ENCODE measurements at places on chromosomes 16 and 17. TPM values are rescaled to one million over a fixed set of nuclear protein-coding genes. Genes with fewer than 3 reads are reported as not detected.

DNA sequence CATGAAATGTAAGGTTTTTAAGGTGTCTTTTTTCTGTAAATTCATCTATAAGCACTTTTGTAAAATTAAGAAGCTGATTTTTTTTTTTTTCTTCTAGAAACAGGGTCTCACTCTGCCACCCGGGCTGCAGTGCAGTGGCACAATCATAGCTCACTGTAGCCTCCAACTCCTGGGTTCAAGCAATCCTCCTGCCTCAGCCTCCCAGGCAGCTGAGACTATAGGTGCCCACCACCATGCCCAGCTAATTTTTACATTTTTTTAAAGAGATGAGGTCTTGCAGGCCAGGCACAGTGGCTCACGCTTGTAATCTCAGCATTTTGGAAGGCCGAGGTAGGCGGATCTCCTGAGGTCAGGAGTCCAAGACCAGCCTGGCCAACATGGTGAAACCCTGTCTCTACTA lies 4.5 kb upstream of the CYB5B start:
- peaks cover 18% of the 10 kb centered on the region for H3K4me1 ChIP-seq
- no peak for DNase-seq
- H3K36me3 ChIP-seq = no peaks in the 10 kb centered on the region
- H3K27me3 ChIP-seq = no peaks in the 10 kb centered on the region
- no peak overlapping the region for H3K4me3 ChIP-seq

DNA sequence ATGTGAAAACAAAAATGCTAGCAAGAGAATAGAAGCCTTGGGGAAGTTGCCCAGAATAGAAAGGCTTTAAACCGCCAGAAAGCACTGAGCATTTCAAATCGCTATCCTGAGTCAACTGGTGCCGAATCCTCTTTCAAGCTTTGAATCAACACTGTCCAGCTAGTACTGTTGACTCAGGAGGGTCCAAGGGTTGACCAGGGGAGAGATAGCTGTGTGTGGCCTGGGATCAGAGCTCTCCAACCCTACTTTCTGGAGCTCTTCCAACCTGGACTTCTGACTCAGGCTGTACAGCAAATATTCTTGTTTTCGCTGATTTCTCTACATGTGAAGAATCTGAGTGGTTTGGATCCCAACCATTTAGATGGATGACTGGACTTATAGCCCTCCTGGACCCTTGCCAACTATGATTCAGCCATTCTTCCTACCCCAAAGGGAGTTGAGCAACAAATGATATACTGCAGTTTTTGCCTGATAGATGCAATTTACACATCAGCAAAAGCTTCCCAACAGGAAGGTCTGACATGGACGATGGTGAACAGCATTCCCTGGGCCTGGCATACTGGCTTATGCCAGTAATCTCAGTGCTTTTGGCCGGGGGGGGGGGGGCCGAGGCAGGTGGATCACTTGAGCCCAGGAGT lies 154.0 kb upstream of the SDK2 start:
- no peak overlapping the region for H3K4me3 ChIP-seq
- no peak overlapping the region for H3K27ac ChIP-seq
- peaks cover 5% of the 10 kb centered on the region for H3K27me3 ChIP-seq
- DNase-seq = no peak

DNA sequence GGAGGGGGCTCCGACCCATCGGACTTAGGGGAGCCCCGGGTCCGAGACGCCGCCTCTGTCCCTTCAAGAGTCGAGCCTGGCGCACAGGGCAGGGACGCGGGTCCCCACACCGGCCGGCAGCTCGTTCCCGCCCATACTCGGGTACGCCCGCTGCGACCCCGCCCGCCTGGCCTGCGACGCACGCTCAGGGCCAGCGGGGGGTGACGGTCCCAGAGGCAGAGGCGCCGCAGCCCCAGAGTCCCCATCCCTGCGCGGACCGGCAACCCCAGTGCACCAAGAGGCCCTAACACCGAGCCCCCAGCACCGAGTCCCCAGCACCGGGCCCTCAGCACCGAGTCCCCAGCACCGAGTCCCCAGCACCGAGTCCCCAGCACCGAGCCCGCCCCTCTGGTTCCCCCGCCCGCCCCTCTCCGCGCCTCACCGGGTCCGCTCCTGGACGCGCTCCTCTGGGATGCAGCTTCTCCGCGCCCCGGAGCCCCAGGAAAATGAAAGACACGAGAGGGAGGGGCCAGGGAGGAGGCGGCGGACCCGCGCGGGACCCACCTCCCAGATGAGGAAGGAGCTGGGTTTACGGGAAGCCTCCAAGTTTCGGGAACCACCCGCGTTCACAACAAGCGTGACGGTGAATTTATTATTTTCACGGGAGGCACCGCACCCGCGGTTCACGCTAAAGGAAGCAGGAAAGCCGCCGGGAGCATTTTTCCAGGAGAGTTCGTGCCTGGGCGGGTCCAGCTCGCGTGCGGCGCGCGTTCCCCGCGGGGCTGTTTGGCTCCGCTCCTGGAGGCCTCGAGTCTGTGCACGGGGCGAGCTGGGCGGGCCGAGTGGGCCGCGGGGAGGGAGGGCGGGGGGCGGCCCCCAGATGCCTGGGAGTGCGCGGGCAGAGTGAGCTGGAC lies at the start of gene SECTM1:
TSS of gene SECTM1 (minus strand) at position 488 of the 893 bp plus-strand sequence. CDS start 6,526 bp downstream, outside the sequence.
- no peaks in the 10 kb centered on the region for H3K36me3 ChIP-seq
- peak within 1 kb of the TSS; percentile 73 for H3K4me3 ChIP-seq
- no peaks in the 10 kb centered on the region for H3K27me3 ChIP-seq
- H3K27ac ChIP-seq = peak within 1 kb of the TSS; percentile 88
- DNase-seq = peak; percentile 91

GRCh38 chr17:9446528-9446927 lies 129.1 kb downstream of the STX8 start:
- DNase-seq = no peak
- H3K36me3 ChIP-seq = no peaks in the 10 kb centered on the region
- peaks cover 12% of the 10 kb centered on the region for H3K4me1 ChIP-seq
- no peak overlapping the region for H3K4me3 ChIP-seq
- H3K27me3 ChIP-seq = no peaks in the 10 kb centered on the region

- peaks cover 11% of the 10 kb centered on the region for H3K27me3 ChIP-seq
- H3K4me1 ChIP-seq = peaks cover 24% of the 10 kb centered on the region
- H3K36me3 ChIP-seq = no peaks in the 10 kb centered on the region
Measured at GRCh38 chr16:59169168-59169567, 435.1 kb upstream of the GOT2 start.

- H3K4me3 ChIP-seq = peak overlapping the region; percentile 94
- H3K27me3 ChIP-seq = no peaks in the 10 kb centered on the region
- peaks cover 5% of the 10 kb centered on the region for H3K36me3 ChIP-seq
- peak overlapping the region; percentile 96 for H3K27ac ChIP-seq
- peaks cover 84% of the 10 kb centered on the region for H3K4me1 ChIP-seq
Measured at GRCh38 chr17:77451245-77451893, 310.6 kb downstream of the SEC14L1 start.

DNA sequence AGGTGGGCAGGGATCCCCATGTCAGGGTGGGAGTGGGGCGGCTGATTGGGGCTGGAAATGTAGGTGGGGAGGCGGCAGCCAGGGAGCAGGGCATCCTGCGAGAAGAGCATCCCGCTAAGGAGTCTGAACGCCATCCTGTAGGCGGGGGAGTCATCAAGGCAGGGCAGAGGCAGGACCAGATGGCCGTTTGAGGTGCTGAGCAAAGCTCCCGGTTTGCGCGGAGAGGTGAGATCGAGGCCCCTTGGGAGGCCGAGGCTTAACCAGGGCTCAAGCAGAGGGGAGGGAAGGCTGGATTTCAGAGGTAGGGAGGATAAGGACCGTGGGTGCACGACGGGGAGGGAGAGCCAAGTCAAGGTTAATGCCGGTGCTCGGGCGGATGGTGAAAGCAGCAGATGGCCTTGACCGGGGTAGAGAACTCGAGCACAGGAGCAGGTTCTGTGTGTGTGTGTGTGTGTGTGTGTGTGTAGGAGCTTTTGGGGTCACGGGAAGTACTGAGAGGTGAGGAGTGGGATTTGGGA lies 472 bp upstream of the NME2 start:
- no peak for DNase-seq
- peaks cover 26% of the 10 kb centered on the region for H3K4me1 ChIP-seq
- peak overlapping the region; percentile 91 for H3K4me3 ChIP-seq
- no peaks in the 10 kb centered on the region for H3K27me3 ChIP-seq
- peaks cover 31% of the 10 kb centered on the region for H3K36me3 ChIP-seq

GRCh38 chr17:35795871-35796265 lies 427 bp upstream of the MMP28 start:
- H3K27me3 ChIP-seq = peaks cover 33% of the 10 kb centered on the region
- no peaks in the 10 kb centered on the region for H3K36me3 ChIP-seq
- peaks cover 25% of the 10 kb centered on the region for H3K4me1 ChIP-seq
- peak overlapping the region; percentile 66 for H3K4me3 ChIP-seq
- DNase-seq = no peak

GRCh38 chr16:70396246-70396904 lies 42.5 kb downstream of the ST3GAL2 start:
- no peak overlapping the region for H3K4me3 ChIP-seq
- peaks cover 21% of the 10 kb centered on the region for H3K36me3 ChIP-seq
- DNase-seq = no peak
- no peaks in the 10 kb centered on the region for H3K27me3 ChIP-seq

- no peak overlapping the region for H3K4me3 ChIP-seq
- peaks cover 41% of the 10 kb centered on the region for H3K36me3 ChIP-seq
- H3K27ac ChIP-seq = no peak overlapping the region
- H3K4me1 ChIP-seq = peaks cover 15% of the 10 kb centered on the region
Measured at GRCh38 chr17:58089111-58089510, 5.9 kb downstream of the DYNLL2 start.

GRCh38 chr16:19108409-19109287 lies 5.1 kb upstream of the ITPRIPL2 start:
- no peaks in the 10 kb centered on the region for H3K36me3 ChIP-seq
- peaks cover 22% of the 10 kb centered on the region for H3K4me1 ChIP-seq
- H3K4me3 ChIP-seq = no peak overlapping the region
- no peak overlapping the region for H3K27ac ChIP-seq
- H3K27me3 ChIP-seq = no peaks in the 10 kb centered on the region
- DNase-seq = no peak

- H3K27ac ChIP-seq = peak overlapping the region; percentile 59
- no peaks in the 10 kb centered on the region for H3K27me3 ChIP-seq
- DNase-seq = no peak
- H3K4me1 ChIP-seq = peaks cover 69% of the 10 kb centered on the region
- no peak overlapping the region for H3K4me3 ChIP-seq
Measured at GRCh38 chr16:89453501-89454321, 36.6 kb downstream of the ANKRD11 start.

- DNase-seq = no peak
- H3K4me3 ChIP-seq = no peak overlapping the region
- peaks cover 2% of the 10 kb centered on the region for H3K36me3 ChIP-seq
- H3K4me1 ChIP-seq = peaks cover 11% of the 10 kb centered on the region
Measured at GRCh38 chr17:34276826-34277225, 6.8 kb downstream of the CCL7 start.

DNA sequence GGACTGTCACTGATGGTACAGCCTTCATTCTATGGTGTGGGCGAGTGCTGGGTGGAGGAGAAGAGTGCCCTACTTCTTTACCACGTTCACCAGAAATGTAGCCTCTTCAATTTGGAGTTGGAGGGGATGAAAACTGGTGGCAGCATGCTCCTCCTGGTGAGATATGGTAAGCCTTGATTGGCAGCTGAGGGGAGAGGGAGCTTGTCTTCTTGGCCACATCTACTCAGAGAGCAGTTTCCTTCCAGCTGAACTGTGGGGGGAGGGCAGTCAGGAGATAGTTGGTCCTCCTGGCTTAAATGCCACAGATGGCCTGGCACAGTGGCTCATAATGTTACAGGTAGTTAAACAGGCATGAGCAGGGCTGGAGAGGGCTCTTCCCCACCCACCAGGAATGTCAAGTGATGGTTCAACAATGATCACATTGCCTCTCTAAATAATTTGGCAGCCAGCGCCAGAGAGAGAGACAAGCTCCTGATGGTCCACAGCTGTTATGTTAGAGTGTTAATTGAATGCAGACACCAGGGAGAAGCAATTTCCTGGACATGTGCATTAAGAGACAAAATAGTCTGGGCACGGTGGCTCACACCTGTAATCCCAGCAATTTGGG lies 9.0 kb upstream of the MAPK3 start:
- H3K36me3 ChIP-seq = no peaks in the 10 kb centered on the region
- H3K27me3 ChIP-seq = peaks cover 6% of the 10 kb centered on the region
- no peak overlapping the region for H3K27ac ChIP-seq
- no peak overlapping the region for H3K4me3 ChIP-seq
- peaks cover 1% of the 10 kb centered on the region for H3K4me1 ChIP-seq

- no peak overlapping the region for H3K27ac ChIP-seq
- peaks cover 31% of the 10 kb centered on the region for H3K36me3 ChIP-seq
- no peak overlapping the region for H3K4me3 ChIP-seq
Measured at GRCh38 chr16:53175118-53175517, 120.3 kb downstream of the CHD9 start.

DNA sequence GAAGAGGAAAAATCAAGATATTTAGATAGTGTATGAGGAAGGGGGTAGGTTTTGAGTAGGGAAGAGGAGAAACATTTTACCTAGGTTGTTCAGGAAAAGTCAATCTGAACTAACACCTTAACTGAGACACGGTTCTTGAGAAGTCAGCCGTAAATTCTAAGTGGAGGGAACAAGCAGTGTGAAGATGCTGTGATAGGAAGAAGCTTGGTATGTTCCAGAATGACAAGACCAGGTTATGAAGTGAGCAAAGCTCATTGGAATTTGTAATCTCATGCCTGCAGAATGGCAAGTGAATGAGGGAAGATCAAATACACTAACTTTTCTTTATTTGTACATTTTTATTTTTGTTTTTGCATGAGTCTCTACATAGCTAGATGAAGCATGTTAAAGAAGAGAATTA lies 307.6 kb downstream of the ZFHX3 start:
- no peak overlapping the region for H3K4me3 ChIP-seq
- H3K36me3 ChIP-seq = no peaks in the 10 kb centered on the region
- no peak overlapping the region for H3K27ac ChIP-seq
- DNase-seq = no peak

- peak within 1 kb of the TSS; percentile 93 for H3K27ac ChIP-seq
Measured at GRCh38 chr16:3443108-3444031, at the start of the genes NAA60 and ZNF597. Gene NAA60 (plus strand): TSS chr16:3443680. CDS start chr16:3476228, 32,548 bp downstream. Gene ZNF597 (minus strand): TSS chr16:3443504. CDS start chr16:3443153, 351 bp downstream.

DNA sequence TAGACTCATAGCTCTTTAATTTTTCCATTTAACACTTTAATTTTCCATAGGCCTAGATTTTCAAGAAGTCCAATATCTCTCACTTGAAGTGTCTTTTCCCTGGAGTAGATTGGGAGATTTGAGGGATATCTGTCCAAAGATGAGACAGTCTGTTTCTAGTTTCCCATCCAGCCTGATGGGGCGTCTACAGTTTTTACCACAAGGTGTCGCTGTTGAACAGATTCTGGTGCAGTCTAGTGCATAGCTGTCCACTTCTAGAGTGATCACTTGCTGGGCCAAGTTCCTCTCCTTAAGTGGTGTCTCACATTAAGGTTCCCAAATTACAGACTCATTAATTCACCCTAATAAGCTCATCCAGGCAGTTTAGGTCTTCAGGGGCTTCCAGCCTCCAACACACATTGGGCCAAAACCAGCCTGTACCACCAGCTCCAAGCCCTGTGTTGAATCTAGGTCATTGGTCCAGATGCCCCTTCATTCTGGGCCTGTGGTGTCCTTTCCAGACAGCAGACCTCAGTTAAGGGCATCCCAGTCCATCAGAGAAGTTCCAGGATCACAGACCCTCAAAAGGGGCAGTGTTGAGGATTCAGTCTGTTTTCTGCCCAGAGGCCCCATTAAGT lies 9.4 kb downstream of the SNX20 start:
- no peaks in the 10 kb centered on the region for H3K27me3 ChIP-seq
- no peak for DNase-seq
- no peaks in the 10 kb centered on the region for H3K4me1 ChIP-seq
- no peaks in the 10 kb centered on the region for H3K36me3 ChIP-seq
- no peak overlapping the region for H3K27ac ChIP-seq

KRT25 gene
- total RNA-seq = not detected

IL17C gene
- total RNA-seq = not detected

LYRM1 gene
- 18.1 TPM for total RNA-seq

SPDYE4 gene
- not detected for total RNA-seq

SHISA9 gene
- total RNA-seq = 0.05 TPM

NKD1 gene
- 0.43 TPM for total RNA-seq

TAT gene
- total RNA-seq = not detected

MVD gene
- total RNA-seq = 28.8 TPM
